ENCODE measurements at places on chromosomes 4 and X.

DNA sequence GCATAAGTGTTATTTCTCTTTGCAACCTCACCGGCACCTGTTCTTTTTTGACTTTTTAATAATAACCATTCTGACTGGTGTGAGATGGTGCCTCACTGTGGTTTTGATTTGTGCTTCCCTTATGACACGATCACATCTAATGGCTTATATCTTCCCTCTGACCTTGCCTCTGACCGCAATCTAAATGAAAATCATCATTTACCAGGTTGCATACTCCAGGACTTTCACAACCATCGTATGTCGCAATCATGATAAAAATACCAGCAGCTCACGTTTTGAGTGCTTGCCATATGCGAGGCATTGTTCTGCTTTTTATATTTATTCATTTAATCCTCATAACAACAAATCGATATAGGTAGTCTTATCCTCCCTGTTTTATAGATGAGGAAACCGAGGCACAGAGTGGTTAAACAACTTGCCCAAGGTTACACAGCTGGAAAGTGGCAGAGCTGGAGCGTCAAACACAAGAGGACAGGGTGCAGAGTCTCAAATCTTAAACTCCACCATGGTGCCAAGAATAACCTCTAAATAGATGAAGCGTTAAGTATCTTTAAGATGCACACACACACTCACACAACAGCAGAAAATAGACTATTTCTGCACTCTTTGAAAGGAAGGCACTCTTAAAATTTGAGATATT is 102.2 kb downstream of the SEL1L3 start:
- DNase-seq, result no peak

- no peak for DNase-seq
Observed at GRCh38 chr4:87258677-87259076, 38.3 kb upstream of the KLHL8 start.

- peak; percentile 60 for DNase-seq
Observed at GRCh38 chr4:145735347-145735675, 55.4 kb downstream of the C4orf51 start.

- DNase-seq, result no peak
Observed at GRCh38 chr4:70715097-70715496, 6.7 kb upstream of the RUFY3 start.

GRCh38 chr4:12116009-12116552 is 687.4 kb upstream of the HS3ST1 start:
- no peak for DNase-seq

- DNase-seq, result no peak
Observed at GRCh38 chr4:142703694-142704309, 142.3 kb downstream of the INPP4B start.

GRCh38 chrX:7149411-7149810 is 1.5 kb upstream of the PUDP start:
- no peak for DNase-seq

- peak; percentile 17 for DNase-seq
Observed at GRCh38 chrX:131677655-131678628, 134.1 kb downstream of the OR13H1 start.

- DNase-seq, result no peak
Observed at GRCh38 chr4:57740625-57741190, 630.5 kb upstream of the IGFBP7 start.

- DNase-seq, result no peak
Observed at GRCh38 chr4:151668689-151669402, 92.0 kb downstream of the GATB start.

- no peak for DNase-seq
Observed at GRCh38 chr4:87461281-87461700, 38.9 kb downstream of the NUDT9 start.

DNA sequence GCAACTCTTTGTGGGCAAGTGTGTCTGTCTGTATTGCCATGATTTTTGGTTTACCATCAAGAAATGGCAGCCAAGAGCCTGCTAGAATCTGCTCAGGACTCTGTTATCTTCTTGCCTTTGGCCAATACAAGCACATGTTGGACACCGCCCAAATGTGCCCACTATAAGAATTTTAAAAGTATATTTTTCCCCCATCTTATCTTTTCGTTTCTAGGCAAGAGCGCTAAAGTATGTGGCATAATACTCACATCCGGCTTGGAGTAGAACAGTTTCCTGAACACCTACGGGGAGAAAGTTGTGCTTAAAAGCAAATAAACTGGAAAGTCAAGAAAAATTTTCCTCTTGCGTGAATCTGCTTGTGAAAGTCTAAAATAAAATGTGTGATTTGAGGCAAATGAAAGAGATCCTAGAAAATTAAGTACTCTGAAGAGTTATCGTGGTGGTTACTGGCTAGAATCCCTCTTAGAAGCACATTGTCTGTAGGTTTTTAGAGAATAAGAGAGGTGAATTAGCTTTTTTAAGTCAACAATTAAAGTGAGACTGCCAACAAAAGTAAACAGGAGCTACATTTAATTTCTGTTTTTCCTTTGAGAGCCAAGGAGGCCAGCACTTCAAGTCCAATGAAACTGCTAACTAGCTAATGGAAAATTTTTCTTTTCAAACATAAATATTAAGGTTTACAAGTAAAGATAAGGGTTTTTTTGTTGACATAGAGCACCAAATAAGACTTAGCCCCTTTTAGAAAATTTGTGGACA is 220.2 kb downstream of the SOWAHB start:
- no peak for DNase-seq

GRCh38 chr4:81152839-81153713 is 61.9 kb downstream of the PRKG2 start:
- DNase-seq, result no peak

- DNase-seq, result no peak
Observed at GRCh38 chr4:55757356-55757952, 62.1 kb upstream of the EXOC1L start.

- no peak for DNase-seq
Observed at GRCh38 chr4:102640669-102641068, 120.1 kb downstream of the MANBA start.

DNA sequence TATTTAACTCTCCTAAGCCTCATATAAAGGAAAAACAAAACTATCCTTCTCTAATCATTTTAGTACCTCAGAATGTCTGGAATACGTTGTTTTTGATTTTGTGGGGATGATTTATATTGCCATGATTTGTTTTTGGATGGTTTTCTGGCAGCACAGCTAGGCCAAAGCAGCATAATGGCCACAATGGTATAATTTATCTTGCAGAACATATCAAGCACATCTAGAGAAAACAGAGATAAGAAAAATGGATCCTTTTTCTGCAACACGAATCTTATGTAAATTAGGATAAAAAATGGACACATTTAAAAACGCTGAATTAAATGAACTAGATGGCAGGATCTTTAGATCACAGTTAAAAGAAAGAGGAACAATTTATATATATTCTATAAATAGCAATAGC is 269.9 kb upstream of the FAT4 start:
- DNase-seq, result no peak

GRCh38 chr4:56704089-56704871 is 23.2 kb upstream of the HOPX start:
- no peak for DNase-seq

- no peak for DNase-seq
Observed at GRCh38 chr4:67160394-67160793, 384.9 kb downstream of the CENPC start.

DNA sequence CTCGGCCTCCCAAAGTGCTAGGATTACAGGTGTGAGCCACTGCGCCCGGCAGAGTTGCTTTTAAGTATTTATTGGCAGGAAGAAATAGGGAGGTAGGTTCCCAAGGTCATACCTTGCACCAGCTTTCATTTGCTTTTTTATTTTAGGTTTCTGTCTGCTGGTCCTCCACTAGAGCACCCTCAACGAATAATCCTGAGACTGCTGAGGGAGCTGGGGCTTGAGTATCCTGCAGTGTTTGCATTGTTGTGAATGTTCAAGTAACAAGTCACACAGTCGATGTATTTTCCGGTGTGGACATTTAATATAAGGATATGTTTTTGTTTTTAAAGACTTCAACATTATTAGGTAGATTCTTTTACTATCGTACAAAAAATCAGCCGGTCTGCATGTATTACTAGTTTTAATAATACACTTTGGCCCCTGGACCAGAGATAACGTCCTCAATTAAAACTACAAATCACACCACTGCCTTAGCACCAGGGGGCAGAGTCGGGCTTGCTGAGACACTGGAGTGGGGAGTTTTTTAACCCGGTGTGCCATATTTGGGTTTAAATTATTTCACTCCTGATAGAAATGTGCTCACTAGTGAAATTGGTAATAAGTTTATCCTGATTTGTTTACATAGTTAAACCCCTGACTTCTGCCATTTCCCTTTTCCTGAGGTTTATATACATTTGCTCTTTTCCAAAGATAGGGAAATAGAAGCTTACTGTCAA is 11.6 kb downstream of the SMIM20 start:
- peak; percentile 38 for DNase-seq

DNA sequence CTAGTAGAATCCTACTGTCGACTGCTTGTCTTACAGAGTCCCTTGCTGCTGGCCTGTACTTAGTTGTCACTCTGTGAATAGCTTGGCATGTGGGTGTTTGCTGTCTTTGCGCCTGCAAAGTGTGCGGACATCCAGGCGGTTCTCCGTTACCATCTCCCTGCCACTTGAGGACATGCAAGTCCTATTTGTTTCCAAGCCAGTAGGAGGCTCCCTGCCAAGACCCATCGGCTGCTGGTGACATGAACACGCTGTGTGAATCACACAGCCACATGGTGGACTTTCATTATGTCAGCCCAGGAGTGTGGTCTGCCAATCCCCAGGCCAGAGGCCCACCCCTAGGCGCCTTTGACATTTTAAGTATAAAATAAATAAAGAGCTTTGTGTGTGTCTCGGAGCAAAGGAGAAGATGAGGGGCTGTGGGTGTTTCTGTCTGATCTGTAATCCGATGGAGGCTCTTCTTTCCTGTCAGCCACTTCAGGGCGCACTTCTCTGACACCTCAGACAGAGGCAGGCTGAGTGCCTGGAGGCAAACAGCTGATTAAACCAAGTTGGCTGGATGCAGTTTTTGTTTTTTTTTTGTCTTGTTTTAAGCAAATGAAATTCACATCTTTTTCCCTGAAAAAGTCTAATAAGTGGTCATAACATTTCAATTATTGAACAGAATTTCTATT is 51.5 kb downstream of the ALPK1 start:
- DNase-seq, result peak; percentile 64

DNA sequence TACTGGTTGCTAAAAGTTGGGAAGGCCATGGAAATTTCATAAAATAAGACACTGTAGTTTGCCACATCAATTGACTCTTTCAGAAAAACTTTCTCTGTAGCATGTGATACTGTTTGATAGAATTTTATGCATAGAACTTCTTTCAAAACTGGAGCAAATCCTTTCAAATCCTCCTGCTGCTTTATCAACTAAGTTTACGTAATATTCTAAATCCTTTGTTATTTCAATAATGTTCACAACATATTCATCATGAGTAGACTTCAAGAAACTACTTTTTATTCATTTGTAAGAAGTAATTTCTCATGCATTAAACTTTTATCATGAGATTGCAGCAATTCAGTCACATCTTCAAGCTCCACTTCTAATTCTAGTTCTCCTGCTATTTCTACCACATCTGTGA is 199.3 kb downstream of the PCDH18 start:
- no peak for DNase-seq

DNA sequence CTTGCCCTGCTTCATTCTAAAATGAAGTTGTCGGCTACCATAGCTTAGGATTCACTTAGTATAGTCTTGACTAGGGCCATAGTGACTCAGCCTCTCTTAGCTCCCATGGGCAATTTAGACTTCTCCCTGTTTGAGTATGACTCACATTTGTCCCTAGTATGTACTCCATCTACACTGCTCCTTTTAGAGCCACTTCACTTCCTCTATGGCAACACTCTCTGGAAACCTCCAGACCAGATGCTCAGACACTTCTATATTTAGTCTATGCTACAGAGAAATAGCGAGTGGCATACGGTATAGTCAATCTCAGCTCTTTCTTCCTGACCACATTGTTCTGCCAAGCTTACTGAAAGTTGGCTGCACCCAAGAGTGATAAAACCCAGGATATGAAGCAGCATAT is 11.2 kb downstream of the MEPE start:
- no peak for DNase-seq

DNA sequence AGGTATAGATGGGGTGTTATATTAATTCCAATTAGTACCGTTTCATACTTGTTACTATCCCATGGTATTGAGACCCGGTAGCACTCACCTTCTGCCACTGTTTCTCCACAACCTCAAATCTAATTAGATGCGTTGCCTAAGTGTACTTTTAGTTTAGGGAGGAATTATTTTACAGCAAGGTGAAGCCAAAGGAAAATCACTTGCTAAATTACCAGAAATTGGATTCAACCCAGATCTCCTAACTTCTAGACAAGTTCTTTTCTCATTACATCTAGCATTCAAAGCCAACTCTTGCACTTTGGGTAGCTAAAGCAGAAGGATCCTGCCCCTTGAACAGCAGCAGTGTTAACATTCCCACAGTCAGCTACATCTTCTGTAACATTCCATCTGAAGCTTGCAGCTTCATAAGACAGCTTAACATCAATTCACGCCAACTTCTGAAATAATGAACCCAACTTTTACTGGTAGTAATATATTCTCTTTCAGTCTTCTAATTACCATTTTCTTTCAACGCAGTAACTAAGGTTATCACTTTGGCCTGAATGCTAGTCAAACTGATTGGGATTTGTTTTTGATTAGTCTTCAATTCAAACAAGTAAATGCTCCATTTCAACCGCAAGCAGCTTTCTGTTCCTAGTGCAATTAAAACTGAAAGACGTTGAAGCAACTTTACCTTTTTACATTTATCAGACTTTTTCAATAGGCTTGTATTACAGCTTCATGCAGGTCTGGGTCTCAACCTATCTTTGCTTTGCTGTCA is 934 bp upstream of the SEC31A start:
- no peak for DNase-seq

- DNase-seq, result no peak
Observed at GRCh38 chrX:49066690-49067089, 7.1 kb downstream of the PRAF2 start.

DNA sequence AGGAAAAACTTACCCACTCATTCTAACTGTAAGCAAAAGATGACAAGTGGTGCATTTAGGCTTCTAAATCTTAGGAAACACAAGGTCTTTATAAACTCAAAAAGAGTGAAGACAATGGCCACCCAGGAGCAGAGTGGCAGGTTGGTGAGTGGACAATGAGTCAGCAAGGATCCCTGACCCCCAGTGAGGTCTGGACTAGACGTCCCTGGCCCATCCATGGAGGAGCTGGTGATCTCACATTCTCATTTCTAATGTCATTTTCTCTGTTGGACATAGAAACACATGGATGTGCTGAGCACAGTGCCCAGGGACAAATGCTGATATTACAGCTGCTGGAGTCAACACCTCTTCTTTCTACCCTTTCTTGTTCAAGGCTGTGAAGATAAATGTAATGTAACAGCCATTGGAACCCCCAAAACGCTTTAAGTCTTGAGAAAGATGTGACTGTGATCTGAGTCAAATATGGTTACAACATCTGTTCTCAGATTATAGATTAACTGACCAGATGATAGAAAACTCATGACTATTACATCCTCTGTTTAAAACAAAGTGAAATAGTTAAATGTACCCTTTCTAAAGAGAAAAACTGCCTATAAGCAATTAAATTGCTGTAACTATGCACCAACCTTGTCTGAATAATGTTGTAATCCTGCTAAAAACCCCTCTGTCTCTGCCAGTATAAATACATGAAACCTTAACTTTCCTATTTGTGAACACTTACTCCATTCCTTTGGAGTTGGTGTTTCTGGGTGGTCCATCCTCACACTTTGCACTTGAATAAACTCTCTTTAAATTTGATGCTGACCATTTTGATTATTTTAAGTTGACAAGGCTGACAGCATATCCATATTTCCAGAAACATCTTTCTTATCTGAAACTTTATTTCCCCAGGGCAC is 92.7 kb downstream of the USP46 start:
- no peak for DNase-seq

- DNase-seq, result peak; percentile 51
Observed at GRCh38 chr4:87848622-87849351, 16.0 kb downstream of the MEPE start.

GRCh38 chr4:188266386-188266785 is 127.1 kb downstream of the TRIML1 start:
- no peak for DNase-seq
